ENCODE measurements at places on chromosomes 2 and 18.

GRCh38 chr2:237459741-237460174 is 27.3 kb upstream of the MLPH start:
- DNase-seq, result no peak

DNA sequence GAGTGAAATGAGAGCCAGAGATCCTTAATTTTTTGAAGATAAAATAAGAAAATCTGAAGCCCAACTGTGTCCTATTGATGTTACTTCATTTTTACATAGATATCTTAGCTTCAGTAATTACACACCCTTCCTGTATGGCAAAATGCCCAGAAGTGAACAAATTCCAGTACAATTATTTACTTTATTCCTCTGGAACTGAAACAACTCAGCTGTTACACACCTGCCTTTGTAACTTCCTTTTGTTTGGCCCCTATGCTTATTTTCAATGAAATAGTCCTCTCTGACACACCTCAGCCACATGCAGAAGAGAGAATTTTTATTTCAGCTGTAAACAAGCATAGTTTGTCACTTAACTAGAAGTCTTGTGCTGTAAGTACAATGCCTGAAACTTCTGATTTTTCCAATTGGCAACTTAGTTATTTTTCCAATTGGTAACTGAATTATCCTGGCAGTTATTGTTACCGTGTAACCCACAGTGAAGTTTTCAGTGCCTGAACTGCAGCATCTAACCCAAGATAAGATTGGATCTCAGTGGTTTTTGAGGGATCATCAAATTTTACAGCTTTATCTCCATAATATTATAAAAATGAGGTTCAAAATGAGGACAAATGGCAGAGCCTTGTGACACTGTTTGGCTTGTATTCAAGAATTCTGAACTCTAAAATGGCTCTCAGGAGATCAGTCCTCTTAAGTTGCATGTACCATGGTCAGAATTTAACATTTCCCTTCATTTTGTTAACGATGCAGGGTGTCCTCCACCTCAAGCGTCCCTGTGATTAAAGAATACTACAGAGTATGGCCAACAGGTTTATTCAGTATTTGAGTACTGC is 82.6 kb downstream of the PKP4 start:
- no peak for DNase-seq

DNA sequence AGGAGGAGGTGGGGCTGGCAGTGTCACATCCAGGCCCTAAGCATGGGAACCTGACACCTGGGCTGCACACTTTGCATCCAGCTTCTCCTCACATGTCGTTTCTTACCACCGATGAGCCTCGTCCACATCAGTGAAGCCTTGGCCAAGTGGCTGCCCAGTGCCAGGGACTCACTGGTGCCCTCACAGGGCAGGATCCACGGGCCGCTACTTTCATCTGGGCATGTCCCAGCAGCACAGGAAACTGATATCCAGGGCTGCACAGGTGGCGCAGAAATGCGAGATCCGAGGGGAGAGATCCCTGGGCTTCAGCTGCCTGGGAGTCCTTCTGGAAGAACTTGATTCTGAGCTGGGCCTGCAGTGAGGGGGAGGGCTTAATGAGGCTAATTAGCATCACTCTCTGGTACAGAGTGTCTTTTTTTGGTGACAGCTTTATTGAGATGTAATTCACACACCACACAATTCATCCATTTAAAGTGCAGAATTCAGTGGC is 291.6 kb upstream of the HDAC4 start:
- DNase-seq, result no peak

DNA sequence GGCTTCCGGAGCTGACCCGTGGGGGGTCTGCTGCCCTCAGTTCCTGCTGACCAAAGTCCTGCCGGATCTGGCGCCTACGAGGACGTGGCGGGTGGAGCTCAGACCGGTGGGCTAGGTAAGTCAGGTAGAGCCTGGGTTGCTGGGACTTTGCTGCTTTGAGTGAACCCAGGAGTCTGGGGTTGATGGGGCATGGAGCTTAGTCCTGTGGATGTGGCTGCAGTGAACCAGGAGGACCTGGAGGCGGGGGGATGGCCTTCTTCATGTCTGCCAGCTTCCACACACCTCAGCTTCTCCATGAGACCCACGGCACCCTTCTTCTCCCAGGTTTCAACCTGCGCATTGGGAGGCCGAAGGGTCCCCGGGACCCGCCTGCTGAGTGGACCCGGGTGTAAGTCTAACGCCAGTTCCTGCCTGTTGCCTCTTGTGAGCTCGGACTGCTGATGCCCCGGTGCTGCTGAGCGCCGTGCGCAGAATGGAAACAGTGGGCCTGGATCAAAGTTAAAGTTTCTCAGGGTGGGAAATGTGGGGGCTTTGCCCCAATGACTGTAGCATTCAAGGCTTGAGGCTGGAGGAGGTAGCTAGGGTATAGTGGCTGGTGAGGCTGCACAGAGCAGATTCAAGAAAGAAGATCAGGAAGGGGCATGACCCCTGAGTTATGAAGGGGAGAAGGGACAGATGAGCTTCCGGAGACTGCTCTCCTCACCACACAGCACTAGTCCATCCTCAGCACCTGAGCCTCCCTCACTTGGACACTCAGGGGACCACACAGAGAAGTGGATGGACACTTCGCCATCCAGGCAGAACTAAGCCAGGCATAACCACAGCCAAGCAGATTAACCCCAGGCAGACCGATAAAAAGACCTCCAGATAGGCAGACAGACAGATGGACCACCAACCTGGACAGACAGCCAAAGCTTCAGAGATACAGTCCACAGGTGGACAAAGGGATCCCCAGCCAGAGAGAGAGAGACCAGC is 17.3 kb downstream of the PTPN18 start:
- no peak for DNase-seq

DNA sequence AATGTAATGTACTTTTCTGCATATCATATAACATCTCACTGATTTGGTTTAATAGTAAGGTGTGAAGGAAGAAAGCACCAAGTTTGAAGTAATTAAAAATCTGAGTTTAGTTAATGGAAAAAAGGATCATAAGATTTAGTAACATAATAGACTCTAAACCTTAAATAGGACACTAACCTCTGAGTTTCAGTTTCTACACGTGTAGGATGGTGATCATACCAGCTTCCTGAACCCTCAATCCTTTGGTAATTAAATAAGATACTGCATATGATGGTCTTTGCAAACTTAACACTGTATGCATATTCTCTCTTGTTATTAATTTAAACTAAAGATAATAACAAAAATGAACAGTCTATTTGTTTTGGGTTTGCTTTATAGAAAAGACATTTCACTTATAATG is 216.8 kb downstream of the NUP35 start:
- DNase-seq, result no peak

GRCh38 chr2:16334366-16334765 is 331.3 kb downstream of the CYRIA start:
- DNase-seq, result no peak

- DNase-seq, result no peak
These were observed 220.1 kb upstream of the STON1 start for GRCh38 chr2:48309900-48310299.

DNA sequence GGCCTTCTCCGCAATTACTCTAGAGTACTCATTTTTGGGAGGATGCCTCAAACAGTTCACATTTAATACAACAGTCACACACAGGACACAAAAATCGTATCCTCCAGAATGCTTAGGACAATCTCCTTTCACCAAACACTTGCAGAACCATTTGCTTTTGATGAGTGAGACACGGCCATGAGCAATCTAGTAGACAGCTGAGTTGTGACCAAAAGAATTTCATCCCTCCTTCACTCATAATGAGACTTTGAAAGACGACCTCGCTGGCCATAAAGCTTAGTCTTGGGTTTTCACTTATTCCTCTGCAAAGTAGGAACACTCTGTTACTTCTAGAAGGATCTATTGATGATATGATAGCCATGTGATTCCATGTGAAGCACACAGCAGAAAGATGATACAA is 87.5 kb upstream of the SLC35G4 start:
- no peak for DNase-seq

DNA sequence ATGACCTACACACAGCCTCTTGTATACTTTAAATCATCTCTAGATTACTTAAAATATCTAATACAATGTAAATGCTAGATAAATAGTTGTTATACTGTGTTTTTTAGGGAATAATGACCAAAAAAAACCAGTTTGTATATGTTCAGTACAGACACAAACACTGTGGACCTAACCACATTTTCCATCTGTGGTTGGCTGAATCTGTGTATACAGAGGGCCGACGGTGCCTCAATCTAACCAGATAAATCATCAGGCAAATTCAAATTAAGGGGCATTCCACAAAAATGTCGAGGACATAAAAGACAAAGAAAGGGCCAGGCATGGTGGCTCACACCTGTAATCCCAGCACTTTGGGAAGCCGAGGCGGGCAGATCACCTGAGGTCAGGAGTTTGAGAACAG is 14.1 kb downstream of the MGAT4A start:
- DNase-seq, result no peak

- no peak for DNase-seq
These were observed 10.2 kb upstream of the IL18R1 start for GRCh38 chr2:102345329-102345920.

- no peak for DNase-seq
These were observed 559.8 kb downstream of the SUCLG1 start for GRCh38 chr2:83899271-83899670.

DNA sequence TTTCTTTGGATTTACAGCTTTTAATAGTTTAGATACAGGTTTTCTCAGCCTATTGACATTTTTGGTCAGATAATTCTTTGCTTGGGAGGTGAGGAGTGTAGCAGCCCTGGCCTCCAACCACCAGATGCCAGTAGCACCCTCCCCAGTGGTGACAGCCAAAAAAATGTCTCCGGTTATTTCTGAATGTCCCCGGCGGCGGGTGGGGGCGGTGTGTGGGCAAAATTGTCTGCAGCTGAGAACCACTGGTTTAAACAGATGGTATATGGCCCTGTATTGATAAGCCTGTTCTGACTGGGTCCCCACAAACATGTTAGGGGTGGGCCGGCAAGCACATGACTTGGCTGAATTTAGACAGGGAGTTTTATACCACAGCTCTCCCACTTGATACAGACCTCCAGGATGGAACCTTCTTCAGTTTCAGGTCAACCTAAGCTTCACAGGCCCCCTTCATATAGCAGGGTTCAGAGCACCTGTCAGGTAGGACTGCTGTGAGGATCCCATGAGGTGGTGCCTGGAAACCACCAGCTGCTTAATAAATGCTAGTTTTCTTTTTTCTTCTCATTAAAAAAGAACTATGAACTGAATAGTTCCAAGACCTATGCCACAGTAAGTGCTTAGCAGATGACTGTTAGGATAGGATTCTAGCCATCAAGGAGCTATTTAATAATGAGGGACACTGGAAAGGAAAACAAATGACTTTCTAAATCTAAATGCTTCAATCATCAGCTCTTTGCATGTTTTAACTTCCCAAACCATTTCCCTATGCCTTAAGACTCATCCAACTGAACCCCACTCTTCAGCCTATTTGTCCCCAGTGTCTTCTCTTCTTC is 18.1 kb downstream of the LPIN2 start:
- DNase-seq, result peak; percentile 87

DNA sequence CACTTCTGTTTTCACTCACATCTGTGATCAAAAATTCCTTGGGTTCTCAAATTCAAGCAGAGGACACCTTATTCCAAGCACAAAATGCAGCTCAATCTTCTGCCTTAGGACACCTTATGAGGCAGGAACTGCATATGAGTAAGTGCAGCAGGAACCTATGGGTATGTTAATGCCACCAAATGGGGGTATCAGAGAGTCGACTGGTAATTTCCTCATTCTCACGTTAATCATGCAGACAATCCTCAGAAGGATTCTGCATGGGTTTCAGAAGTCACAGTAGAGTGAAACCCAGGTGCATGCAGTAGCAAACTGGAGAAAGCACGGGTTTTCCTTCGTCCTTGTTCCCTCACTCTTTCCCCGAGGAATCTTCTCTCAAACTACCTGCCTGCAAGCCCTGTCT is 452.8 kb downstream of the CBLN2 start:
- no peak for DNase-seq

GRCh38 chr2:239288951-239289511 is 111.8 kb downstream of the HDAC4 start:
- peak; percentile 19 for DNase-seq

- no peak for DNase-seq
These were observed 72.8 kb downstream of the MEIS1 start for GRCh38 chr2:66507673-66508201.

GRCh38 chr2:231710799-231711676 is 2.7 kb downstream of the PTMA start:
- peak; percentile 24 for DNase-seq

- DNase-seq, result no peak
These were observed 77.7 kb downstream of the MYT1L start for GRCh38 chr2:2253172-2254016.

DNA sequence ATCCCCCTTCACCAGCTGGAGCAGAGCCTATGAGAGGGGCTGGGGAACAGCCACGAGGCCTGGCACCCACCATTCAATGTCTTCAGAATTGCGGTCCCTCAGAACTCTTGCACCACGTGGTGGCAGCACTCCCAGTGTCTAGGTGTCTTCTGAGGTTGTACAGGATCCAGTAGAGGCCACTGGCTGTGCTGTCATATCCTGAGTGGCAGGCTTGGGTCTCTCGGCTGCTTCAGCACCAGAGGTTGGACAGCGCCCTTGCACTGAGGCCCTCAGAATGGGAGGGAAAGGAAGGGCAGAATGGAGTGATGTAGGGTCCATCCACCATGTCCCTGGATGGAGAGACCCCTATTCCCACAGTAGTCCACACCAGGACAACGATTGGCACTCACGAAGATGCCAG is 112.0 kb upstream of the TEKT4 start:
- no peak for DNase-seq

- peak; percentile 61 for DNase-seq
These were observed 26.0 kb downstream of the CTAGE1 start for GRCh38 chr18:22391407-22392345.

DNA sequence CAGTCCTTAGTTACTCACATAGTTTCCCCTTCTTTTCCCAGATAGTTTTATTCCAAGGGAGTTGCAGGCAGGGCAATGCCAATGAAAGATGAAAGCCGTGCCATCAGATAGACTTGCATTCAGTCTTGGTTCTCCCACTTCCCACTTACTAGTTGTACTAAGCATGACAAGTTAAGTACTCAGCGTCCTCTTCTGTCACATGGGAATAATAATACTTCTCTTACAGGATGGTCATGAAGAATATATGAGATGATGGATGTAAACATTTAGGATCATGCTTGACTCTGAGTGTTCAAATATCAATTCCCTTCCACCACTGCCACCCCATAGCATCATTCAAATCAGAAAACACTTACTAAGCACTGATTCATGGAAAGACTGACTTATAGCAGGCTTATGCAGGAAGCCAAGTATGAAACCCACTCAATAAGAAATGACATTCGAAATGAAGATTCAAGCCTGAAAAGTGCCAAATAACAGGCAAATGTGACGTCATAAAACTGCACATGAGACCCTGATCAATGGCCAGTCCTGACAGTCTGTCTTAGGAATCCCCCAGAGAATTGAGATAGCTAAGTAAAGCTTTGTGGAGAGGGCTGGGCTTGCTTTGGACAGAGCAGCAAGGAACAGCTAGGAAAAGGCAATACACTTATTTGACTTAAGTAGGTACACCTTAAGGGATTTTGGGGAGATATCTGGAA is 11.1 kb upstream of the EVA1A start:
- no peak for DNase-seq

Measured in CD4-positive, alpha-beta T cell (primary cell).